T-helper 2 cell (primary cell): ENCODE measurements at places on chromosomes 3 and 15.

DNA sequence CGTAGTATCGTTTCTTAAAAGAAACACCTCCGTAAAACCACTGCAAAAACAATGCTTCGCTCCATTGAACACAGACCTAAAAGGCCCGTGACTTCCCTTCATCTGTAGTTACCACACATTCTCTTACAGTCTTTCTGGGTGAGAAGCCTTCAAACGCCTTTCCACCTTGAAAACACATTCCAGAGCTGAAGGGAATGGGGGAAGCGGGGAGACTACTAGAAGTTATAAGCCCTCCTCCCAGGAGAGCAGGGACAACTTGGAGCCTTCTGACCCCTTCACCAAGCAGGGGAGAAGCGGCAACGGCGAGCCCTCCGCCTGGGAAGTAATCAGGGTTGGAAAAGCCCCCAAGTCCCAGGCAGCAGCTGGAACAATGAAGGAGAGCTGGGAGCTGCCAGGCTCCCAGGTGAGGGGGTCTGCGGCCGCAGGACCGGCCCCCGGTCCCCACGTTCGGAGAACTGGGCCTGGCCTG is 461 bp downstream of the SECISBP2L start:
- DNase-seq = no peak

DNA sequence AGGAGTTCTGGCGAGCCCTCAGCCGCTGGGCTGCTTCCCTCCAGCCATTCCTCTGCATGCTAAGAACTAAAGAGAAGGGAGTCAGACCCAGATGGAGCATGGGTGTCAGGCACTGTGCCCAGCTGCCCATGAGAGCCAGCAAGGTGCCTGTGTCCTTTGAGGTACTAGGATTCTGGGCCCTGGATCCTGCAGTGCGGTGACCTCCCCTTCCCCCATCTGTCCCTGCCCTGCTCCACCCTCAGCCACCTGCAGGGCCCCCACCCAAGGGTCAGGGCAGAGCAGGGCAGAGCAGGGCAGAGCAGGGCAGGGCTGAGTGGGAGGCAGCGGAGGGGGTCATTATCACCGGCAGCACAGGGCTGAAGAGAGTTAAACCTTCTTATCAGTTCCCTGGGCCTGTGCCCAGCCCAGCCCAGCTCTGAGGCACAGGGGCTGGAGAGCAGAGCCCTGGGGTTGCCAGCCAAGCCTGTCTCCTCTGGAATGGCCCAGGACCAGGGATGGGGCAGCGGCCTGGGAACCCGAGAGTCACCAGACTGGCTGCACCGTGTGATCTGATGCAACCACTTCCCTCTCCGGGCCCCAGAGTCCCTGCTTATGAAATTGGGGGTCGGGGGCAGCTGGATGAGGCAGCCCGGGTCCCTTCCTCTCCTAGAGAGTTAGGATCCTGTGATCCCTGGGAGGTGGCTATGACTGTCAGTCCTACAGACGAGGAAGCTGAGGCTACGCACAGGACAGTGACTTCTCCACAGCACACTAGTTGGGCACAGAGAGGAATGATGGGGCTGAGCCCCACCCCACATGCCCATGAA is 17.3 kb downstream of the ZDHHC19 start:
- DNase-seq = no peak

DNA sequence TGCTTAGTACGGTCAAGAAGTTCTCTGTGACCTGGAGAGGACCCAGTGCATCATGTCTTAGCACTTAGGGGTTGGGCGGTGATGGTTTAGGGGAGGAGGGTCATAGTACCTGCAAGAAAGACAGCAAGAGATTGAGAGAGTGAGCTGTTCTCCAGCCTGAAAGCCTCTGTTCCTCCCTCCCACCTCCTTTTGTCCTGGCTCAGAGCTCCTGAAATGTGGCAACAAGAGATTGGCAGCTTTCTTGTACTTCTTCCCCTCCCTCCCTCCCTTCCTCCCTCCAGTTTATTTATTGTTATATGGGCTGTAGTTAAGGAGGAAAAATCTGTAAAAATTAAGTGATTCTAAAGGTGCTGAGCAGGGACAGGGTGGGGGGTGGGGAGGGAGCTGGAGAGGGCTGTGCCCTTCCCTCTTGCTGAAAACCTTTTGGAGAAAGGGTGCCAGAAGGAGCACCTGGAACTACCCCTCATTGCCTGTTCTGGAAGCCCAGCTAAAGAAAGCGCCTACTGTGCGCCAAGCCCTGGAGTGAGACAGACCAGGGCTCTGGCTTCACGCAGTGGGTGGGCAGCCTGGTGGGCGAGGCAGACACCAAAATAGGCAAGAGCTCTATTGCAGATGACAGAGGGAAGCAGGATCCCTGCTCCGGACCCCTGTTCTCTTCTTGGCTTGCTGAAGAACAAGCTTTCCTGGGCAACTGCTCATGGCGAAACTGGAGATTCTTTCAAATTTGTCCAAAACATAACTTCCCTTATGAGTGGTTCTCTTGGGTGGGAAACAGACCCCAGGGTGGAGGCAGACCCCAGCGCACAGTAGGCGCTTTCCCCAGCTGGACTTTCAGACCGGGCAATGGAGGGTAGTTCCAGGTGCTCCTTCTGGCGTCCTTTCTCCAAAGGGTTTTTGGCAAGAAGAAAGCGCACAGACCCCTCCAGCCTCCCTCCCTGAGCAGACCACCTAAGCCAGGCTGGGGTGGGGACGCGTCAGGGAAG is 35.6 kb downstream of the LINGO1 start:
- no peak for DNase-seq

- DNase-seq = no peak
These were observed 2.7 kb upstream of the DMXL2 start for GRCh38 chr15:51625236-51625635.
